ENCODE measurements at places on chromosomes 12 and 14.

DNA sequence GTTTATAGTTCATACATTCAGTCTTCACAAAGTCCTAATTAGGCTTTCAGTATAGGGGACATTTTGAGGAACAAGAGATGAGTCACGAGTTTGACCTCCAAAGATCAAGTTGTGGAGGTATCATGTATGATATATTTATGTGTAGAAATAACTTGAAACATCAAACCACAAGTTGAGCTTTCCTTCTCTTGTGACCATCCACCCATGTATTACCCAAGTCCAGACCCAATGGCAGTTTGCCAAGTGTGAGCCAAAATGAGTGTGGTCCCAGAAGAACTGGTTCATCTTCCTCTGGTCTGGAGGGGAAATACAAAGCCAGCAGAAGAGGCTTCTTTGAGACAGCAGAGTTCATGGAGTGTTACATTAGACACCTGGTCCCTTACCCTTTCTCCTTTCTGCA is 104.9 kb downstream of the ATP23 start:
- no peak for DNase-seq

DNA sequence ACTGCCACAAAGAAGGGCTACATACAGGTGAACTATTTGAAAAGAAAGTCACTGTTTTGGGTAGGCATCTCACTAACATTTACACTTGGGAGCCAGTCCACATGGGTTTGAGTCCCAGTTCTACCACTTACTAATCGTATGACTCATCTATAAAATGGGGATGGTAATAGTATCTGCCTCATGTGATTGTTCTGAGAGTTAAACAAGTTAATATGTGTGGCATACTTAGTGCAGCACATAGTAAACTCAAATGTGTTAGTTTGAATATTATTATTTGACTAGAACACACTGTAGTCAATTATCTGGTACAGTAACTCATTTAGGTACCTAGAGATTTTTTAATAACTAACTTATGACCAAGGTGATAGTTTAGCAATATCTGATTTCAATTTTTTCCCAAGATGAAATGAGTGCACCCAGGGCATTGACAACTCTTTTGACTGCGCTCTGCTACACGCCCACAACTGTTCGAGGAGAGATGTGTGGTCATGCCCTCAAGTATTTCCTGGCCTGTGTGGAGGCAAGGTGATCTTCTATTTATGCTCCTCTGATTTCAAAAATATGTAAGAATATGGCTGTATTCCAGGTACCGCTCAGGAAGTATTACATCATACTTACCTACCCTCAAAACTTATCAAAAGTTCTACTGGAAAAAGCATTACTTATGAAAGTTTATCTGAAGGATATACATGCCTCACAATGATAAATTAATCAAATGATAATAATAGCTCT is 210.6 kb upstream of the EGLN3 start:
- no peak for DNase-seq

DNA sequence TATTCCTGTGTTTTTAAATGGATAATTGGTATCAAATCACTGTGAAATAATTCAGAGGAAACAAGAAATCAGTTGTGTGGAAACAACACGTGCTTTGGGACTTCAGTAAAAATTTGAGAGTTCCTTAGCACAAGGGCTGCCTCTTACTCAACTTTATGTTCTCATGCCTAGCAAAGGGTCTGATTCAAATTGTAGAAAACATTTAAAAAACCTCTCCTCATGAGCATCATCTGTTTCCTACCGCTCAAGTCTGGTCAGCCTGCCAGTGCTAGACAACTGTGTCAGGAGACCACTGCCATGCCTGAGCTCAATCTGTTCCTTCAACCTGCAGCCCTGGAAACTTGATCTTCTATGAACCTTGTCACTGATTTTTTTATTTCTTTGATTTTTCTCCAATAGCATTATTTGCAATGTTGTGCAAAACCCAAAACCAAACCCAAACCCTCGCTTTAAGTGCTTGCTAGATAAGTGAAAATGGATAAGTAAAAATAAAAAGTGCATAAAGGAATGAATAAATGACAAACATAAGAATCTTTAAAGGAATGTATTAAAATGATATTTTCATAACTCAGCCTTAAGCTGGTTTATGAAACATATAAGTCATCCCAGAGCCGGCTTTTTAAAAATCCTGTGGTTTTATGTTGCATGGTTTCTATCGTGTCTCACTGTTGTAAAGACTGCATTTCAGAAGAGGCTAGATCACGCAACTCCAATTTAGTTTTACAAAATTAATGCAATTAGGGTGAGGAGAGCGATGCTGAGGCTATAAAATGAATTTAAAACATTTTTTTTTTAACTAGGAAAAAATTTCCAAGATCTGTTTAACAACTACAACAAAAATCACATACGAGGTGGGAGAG is 361.2 kb upstream of the PDE3A start:
- no peak for DNase-seq

DNA sequence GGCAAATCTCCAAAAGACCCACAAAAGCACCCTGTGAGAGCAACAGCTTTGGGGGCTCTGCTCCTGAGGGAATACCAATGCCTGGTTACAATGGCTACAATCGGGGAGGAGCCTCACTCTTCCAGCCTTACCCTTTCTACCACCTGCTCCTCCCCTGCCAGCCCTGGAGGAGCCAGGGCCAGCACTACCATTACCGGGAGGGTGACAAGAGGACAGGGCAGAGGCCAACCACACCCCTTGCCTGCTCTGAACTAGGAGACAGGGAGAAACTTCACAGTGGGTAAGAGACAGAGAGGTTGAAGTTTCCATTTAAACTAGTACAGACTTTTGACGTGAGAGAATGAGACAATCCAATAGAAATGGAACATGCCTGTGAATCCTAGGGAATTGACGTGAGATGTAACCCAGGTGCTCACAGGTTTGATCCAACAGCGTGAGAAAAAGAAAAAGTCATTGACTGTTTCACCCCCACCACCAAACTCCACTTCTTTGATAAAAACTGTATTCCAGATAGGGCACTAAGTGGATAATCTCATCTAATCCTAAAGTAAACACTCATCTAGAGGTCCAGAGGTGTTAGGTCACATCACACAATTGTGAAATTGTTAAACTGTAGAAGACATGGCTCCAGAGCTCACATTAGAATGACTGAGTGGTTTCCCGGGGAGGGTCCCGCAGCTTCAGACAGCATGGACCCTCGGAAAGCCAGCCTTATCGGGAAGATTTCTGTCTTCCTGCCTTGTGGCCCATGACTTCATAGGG is 8.4 kb upstream of the TC2N start:
- DNase-seq, result no peak

GRCh38 chr12:18676141-18676540 is 61.7 kb downstream of the PLCZ1 start:
- no peak for DNase-seq

DNA sequence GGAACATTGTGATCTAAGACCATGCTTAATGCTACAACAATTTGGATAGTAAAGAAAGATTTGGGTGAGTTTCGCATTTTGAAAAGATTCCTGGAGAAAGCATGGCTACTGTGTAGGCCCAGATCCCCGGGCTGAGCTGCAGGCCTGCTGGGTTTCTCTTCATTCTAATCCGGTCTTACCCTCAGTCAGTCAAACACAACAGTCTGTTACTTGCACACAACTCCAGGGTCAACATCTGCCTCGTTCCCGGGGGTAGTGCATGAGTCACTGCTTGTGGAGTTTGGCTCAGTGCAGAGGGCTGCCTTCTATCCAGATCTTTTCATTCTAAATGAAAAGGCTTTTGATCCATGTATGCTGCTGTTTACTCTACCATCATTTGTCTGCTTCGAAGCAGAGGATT is 60.4 kb upstream of the SEL1L start:
- no peak for DNase-seq

DNA sequence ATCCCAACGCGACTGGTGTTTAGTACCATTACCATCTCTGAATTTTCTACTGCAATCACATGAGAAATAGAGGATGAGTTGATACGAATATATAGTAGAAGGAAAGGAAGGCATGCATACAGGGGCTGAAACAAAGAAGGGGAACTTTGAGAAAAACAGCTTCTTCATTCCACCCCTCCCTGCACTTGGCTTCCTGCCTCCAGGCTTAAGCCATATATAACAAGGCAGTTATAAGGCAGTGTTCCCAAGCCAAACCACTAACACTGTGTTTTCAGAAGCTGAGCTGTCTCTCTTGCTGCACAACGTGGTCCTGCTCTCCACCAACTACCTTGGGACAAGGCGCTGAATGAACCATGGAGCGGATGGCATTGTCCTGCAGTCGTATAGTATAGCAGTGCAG is 11.0 kb downstream of the LETMD1 start:
- DNase-seq, result no peak

- peak; percentile 3 for DNase-seq
Observed at GRCh38 chr12:1931642-1932041, 13.2 kb upstream of the CACNA2D4 start.

GRCh38 chr12:49293056-49293956 is 1.6 kb upstream of the PRPH start:
- DNase-seq, result no peak

DNA sequence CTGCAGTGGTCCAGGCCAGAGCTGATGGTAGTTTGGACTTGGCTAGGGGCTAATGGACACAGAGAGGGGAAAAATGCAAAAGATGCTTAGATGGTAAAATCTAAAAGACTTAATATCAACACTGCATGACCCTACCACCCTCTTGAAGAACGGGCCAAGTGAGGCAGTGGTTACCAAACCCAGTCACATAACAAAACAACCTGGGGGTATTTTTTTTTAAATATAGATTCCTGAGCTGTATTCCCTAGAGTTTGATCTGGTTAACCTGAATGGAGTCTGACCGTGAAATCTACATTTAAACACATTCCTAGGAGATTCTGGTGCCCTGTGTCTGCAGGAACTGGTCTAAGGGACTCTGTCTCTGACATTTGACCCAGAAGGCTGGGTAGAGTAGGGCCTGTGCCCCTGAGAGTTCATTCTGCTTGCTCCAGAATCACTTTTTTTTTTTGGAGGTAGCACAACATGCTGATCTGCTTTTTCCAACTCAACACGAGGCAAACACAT is 15.7 kb downstream of the ABHD4 start:
- no peak for DNase-seq
